ENCODE measurements at places on chromosomes 5 and 9.

DNA sequence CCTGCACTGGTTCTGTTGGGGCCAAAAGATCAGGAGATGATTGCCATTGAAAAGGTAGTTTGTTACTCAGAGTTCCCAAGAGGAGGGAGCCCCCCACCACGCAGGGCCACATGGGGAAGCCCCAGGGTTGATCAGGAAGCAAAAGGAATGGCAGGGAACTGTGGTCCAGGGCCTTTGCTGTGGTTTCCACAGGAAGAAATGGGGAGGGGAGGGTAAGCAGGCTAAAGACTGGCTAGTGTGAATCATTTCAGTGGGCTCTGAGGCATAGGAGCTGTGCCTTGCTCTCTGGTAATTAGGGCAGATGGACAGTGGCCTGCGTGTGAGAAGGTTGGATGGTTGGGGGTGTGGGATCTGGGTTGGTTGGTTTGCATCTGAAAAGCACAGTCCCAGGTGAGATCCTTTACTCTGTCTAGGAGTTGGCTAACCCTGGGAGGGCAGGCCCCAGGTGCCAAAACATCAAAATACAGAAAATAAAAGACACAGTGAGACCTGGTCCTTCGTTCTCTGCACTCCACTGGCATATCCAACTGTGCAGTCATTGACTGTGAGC lies 66.1 kb downstream of the PTPDC1 start:
- no peak for DNase-seq

DNA sequence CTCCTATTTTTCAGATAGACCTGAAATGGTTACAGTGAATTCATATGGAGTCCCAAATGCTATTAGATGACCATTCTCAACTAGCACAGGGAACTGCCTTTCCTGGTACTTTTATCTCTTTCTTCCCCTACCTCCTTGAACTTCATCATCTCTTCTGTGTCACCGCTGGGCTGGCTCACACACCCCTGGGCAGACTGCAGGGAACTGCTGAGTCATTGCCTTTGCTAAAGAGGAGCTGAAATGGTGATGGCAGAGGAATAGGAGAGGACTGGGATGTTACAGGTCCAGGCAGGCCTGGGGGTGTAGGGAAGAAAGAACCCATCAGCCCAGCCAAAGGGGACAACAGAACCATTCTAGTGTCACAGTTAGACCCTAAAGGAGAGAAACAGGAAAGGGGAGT lies 322.3 kb downstream of the ASTN2 start:
- no peak for DNase-seq

GRCh38 chr5:84032324-84032723 lies 311.7 kb upstream of the HAPLN1 start:
- no peak for DNase-seq

GRCh38 chr5:160001457-160001856 lies 7.5 kb upstream of the TTC1 start:
- no peak for DNase-seq

DNA sequence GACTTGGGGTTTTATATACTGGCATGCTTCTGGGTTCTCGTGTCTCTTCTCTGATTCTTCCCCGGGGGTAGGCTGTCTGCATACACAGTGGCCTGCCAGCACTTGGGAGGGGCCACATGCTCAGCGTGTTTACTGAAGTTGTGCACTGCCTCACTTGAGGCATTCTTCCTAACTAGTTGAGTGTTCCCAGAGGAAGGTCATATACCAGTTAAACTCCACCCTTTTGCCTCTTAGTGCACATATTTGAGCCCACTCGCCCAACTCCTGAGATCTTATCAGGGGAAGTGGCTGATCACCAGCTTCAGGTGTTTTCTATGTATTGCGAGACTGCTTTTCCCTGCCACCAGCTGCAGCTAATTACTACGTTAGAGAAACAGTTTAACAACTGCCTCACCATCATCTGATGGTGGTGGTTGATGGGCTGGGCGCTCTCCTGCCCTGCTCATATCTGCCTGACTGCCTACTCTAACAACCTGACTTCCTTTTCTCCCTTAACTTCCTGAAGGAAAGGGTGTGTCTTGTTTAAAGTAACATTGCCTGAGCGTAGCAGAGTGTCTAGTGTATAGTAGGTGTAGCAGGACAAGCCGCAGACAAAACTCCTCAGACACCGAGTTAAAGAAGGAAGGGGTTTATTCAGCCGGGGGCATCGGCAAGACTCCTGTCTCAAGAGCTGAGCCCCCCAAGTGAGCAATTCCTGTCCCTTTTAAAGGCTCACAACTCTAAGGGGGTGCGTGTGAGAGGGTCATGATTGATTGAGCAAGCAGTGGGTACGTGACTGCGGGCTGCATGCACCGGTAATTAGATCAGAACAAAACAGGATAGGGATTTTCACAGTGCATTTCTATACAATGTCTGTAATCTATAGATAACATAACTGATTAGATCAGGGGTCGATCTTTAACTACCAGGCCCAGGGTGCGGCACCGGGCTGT lies 60.1 kb upstream of the CLINT1 start:
- no peak for DNase-seq

DNA sequence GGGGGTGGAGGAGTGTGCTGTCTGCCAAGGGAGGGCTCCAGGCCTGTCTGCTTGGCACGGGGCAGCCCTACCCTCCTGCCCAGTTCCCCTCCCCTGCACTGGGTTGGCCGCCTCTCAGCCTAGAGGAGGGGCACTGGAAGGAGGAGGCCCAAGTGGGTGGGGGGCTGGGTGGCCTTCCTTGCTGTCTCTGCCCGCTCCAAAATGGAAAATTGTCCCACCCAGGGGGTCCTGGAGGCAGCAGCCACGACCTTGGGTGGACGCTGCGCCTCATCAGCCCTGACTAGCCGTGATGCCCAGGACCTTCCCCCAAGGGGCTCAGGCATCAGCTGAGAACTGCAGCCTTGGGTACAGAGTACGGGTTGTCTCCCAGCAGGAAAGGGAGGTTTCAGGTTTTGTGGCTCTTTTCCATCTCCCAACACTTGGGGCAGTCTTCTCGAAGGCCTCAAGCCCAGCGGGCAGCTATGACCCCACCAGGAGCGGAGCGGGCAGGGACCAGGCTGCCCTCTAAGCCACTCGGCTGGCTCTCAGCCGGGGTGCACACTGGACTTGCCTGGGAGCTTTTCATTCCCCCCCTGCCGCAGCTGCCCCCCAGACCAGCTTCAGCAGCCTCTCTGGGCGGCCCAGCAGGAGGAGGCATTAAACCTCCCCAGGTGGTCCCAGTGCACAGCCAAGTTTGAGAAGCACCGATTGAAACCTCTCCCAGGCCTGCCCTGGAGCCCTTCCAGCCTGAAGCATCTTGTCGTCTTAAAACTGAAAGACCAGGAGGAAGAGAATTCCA lies 20.6 kb downstream of the NTNG2 start:
- no peak for DNase-seq

GRCh38 chr5:52743012-52743411 lies 44.7 kb upstream of the ITGA1 start:
- DNase-seq, result no peak

DNA sequence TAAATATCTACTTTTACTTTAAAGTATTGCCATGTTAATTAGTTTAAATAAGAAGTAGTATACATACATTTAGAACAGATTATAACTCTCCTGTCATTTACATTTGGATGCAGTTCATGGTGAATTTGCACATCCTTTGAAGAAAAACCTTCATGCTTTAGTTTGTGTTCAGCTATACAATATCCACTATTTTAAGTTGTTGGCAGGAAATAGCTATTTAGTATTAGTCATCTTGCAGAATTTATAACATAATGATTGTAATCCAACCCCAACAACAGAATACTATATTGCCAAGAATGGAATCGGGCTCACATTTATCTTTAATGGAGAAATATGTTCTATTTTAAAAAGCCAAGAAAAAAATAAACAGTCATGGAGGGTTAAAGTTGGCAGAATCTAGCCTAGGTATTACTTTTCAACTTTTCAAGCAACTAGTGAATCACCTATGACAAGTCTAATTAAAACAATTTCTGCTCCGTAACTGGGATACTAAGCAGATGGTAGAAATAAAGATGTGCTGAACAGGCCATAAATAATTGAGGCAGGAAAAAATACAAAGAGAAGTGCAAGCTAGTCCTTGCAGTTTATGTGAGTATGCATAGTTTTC lies 1170.6 kb upstream of the NUDT12 start:
- no peak for DNase-seq

GRCh38 chr9:107557236-107557990 lies 67.8 kb upstream of the KLF4 start:
- no peak for DNase-seq

Measured in activated CD8-positive, alpha-beta memory T cell treated with anti-CD3 and anti-CD28 coated beads for 4 hours (primary cell).